ENCODE measurements at places on chromosomes 3 and 15. TPM values are rescaled to one million over a fixed set of nuclear protein-coding genes. Genes with fewer than 3 reads are reported as not detected.

DNA sequence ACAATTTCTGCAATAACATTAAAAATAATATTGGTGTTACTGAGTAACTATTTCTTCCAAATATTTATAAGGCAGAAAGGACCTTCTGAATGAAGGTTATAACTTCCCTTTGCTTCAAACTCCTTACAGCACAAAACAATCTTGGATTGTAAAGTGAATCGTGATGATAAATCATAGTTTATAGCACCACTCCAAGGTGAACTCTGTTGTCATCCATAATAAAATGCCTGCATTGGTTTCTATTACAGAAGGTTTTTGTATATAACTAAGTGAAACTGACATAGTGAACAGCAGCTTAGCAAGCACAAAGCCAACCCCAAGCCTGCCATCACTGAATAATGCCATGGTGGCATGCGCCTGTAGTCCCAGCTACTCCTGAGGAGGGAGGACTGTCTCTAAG, 86.3 kb downstream of the MME start:
- DNase-seq: no peak

DNA sequence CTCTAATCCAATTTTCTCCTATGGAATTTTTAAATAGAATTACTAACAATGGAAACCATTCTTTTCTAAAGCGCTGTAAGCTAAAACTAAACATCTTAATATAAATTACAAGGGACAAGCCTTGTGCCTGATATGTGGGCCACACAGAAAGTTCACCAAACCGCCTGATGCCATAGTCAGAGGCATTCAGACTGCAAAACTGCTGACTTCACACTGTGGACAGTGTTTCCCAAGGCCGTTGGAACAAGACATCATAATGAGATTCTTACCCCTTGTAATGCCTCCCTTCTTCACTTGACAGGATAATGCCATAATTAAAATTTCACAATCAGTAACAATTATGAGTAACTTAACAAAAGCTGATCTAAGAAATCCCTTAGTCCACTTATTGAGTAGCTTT, 14.9 kb downstream of the SH3GL3 start:
- DNase-seq: no peak

The DOCK3 gene
- total RNA-seq: 3.1 TPM

The MESP2 gene
- not detected for total RNA-seq
